T-helper 2 cell treated with Interferon-gamma antibody and Interleukin-4, amounts not matched to agents 5 μg/mL and 100 μg/mL, for 36 hours (primary cell): ENCODE measurements at places on chromosomes 13 and 19.

DNA sequence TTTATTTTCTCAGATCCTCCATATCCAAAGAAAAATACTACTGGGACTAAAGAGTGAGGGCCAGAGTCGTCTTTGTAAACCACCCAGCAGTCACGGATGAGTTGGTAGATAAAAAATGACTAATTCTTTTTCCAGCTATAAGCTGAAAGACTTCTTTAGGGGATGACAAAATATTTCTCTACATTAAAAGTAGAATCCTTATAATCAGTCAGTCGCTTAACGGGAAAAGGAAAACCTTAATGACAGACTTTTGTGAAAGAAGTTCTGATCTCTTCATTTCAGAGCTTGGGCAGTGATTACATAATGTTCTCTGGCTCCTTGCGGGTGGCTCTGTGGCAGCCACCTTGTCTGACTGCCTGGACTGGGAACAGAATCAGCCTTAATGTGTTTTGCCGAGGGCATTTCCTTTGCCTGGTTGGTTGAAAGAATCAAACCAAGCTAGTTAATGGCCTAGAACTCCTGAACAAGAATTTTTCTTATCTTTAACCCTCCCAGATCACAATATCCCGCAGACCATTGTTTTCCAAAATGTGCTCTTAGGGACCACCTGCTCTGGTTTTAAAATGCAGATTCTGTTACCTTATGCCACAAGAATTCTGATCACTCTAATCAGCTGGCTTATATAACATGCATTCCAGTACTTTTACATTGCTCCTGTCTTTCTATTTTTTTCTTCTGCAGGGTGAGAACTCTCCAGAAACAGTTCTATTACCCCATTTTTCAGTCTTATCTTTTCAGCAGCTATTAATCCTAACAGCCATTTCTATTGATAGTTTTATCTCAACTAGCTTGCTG is 2.5 kb downstream of the ITM2B start:
- no peak for DNase-seq

DNA sequence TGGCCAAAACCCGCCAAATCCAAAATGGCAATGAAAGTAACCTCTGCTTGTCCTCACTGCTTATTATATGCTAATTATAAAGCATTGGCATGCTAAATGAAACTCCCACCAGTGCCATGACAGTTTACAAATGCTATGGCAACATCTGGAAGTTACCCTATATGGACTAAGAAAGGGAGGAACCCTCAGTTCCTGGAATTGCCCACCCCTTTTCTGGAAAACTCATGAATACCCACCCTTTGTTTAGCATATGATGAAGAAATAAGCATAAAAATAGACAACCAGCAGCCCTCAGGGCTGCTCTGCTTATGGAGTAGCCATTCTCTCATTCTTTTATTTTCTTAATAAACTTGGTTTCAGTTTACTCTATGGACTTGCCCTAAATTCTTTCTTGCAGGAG is 269.8 kb downstream of the OLFM4 start:
- DNase-seq: no peak

GRCh38 chr13:110197471-110197870 is 109.5 kb downstream of the COL4A1 start:
- no peak for DNase-seq

DNA sequence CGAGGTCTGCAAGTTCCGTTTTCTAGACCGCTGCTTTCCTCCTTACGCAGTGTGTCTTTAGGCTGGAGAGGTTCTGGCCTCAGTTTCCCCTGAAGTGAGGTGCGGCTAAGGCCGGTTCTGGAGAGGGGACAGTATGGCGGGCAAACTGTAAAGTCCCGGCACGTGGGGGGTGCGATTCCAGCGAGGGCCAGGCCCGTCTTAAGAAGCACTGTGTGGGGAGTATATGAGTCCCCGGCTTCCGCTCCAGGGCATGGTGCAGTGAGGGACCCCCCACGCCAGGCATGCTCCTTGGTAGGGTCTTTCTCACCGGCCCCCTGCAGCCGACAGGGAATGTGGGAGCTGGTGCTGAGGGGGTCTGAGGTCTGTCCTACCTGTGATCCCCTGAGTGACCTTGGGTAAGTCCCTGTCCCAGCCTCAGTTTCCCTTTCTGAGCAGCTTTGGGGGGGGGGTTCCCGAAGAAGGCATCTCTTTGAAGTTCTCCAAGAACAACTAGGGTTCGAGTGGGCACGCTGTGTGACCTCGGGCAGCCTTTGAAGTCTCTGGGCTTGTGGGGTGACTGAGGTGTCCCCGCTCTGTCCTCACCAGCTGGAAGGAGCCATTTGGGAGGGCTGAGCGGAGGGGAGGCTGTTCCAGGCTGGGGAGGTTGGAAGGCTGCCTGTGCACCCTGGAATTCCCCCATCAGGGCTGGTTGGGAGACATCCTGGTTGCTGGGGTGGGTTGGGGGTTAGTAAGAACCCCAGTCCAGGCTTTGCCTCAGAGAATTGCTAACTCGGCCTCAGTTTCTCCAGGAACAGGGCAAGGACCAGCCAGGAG is 1.5 kb downstream of the NFIC start:
- no peak for DNase-seq

DNA sequence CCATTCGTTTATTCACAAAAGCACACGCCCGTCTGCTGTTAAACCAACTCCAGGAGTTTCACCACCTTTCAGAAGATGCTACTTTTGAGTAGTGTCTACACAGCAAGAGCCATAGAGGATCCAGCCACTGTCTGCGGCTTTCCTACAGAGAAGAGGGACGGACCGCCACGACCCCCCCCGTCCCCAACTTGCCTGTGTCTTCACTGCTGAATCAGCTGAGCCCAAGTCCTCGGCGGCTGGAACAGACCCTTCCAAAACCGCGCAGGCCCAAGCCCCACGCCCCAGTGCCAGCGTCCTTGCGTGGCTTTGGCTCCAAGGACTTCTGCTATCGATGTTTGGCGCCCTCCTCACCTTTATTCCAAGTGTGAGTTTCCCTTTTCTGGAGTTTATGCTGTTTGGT is 65.1 kb downstream of the SPACA7 start:
- no peak for DNase-seq

- DNase-seq: no peak
Measured at GRCh38 chr13:62920159-62920558, 1504.5 kb upstream of the PCDH20 start.

DNA sequence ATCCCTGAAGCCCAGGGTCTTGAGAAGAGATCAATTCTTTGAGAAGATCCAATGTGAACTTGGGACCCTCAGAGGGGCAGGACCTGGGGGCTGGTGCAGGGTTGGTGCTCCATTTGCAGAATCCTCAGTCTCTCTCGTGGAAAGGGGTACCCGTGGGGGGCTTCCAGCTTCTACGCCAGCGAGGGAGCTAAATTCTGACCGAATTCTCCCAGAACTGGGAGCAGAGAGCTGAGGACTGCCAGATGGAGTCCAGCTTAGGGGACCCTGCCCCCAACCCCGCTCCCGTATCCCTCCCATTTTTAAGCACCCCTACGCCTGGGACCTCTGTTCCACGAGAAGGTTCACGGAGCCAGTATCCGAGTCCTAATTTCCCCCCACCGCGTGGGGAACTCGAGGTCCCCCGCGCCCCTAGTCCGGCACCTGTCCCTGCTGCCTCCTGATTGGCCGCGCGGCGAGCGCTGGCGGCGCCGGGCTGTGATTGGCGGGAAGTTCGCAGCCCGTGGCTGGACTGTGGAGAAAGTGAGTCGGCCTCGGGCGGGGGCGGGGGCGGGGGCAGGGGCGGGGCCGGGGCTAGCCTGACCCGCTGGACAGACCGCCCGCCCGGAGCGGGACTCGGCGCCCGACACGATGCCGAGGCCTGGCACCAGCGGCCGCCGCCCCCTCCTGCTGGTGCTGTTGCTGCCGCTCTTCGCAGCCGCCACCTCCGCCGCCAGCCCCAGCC is 4.4 kb upstream of the LTBP4 start:
- peak; percentile 52 for DNase-seq

DNA sequence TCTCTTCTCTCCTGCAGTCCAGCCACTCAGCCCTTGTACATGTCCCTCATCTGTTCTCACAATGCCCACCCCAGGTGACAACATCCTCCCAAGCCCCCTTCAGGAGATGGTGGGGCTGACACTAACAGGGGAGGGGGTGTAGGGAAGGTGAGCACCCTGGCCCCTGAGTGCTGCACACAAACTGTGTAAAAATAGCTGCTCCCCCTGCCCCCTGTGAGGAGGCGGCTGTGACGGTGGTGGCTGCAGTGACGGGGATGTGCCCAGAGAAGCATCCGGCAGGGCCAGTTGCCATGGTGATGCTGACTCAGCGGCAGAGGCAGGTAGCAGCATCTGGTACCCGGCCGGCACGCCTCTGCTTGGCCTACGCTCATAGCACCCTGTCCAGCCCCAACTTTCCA is 13.0 kb upstream of the JUND start:
- DNase-seq: peak; percentile 90

- peak; percentile 26 for DNase-seq
Measured at GRCh38 chr19:49224879-49225278, 67.3 kb downstream of the TRPM4 start.

DNA sequence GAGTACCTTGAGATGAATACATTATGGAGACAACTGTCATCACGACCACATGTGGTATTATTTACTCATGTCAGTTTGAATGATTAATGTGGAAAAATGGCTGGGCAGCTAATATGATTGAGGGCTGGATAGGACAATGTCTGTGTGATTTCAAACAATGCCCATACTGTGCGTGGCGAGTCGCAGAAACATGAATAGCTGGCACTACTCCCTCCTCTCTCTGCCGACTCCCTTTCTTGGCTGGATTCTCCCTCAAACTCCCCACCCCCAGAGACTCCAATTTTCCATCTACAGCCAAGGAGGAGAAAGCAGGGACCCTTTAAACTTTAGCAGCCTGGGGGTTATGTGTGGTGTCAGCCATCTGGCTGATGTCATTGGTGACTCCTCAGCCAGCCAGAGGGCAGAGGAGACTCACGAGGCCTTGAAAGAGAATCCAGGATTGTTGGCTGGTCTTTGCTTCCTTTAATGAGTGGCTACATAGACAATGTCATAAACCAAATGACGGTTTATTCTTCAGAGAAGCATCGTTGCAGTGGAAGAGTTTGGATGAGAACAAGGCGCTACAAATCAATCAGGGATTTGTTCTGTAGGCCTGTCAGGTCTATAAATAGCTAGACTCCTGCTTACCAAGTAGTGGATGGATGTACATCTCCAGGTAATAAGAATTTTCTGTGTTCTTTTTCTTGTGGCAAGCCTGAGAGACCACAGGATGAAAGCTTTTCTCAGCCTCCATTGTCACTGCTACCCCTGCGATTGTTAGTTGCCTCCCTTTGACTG is 165.6 kb downstream of the DLEU7 start:
- DNase-seq: no peak

DNA sequence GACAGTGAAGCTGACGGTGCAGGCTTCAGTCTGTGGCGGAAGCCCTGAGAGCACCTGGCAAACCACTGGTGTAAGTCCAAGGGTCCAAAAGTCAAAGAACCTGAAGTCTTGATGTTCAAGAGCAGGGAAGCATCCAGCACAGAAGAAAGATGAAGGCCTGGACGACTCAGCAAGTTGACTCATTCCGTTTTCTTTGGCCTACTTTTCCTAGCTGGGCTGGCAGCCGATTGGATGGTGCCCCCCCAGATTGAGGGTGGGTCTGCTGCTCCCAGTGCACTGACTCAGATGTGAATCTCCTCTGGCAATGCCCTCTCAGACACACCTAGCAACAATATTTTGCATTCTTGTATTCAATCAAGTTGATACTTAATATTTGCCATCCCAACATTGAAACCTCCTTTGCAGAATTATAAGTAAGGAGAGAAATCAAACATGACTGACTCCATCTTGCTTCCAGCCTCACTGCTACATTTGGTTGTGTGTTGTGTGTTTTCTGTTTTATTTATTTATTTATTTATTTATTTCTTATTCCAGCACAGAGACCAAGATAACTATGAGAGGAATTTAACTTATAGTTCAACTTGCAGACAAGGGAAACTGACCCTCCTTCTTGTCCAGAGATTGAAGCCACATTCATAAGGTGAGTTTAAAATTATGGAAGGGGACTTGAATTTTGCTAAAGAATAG is 32.8 kb downstream of the IGFL2 start:
- no peak for DNase-seq

DNA sequence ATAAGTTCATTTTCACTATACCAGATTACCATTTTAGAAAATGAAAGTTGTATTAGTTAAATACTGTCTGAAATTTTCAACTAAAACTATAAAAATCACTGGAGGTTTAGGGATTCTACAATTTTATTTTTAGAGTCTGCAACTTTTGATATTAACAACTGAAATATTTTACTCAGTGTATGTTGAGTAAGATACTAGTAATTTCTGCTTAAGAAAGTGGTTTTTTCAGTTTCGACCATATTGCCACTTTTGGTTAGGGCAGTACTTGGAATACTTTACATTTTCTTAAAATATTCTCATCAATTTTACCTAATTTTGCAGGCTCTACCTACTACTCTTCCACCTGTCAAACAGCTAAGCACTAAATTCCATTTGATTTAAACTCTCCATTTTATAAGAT is 59.6 kb downstream of the KCNRG start:
- no peak for DNase-seq

GRCh38 chr13:26024558-26024957 is 27.3 kb downstream of the SHISA2 start:
- no peak for DNase-seq

DNA sequence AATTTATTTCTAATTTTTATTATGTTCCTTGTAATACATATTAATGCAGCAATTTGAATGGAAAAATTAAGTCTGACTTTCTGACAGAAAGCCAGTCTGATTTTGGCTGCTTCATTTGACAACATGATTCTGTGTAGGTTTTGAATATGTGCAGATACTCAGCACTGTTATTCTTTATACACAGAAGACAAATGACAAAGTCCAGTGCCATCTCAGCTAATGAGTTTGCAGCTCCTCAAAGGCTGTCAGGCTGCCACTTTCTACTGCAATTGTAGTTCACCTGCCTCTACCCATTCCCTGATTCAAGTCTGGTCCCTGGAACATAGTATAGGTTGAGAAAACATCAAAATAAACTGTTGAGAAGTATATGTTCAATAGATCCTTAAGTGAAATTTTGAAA is 2.9 kb upstream of the CHAMP1 start:
- no peak for DNase-seq

- no peak for DNase-seq
Measured at GRCh38 chr13:33842207-33842606, 24.3 kb downstream of the RFC3 start.

- no peak for DNase-seq
Measured at GRCh38 chr19:51341066-51341465, 873 bp downstream of the VSIG10L start.

DNA sequence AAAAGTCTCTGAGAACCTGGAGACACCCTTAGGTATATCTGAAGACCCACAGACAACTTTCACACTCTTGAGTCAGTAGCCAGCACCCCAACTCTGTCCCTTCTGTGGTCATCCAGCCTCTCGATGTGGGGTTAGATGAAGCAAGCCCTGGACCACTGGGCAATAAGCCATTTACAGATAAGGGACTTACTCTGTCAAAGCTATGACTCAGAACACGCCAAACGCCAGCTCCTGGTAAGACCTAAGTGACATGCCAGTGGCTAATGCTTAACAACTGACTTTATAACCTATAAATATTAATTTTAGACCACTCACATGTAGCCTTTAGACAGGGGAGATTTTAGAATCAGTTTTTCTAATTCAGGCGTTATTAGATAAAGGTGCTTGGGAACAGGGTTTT is 85.7 kb downstream of the SHISA2 start:
- no peak for DNase-seq
